HTR-8/SVneo (cell line): ENCODE measurements at places on chromosomes 6 and 20.

GRCh38 chr6:29720863-29721262 lies 2.4 kb upstream of the HLA-F start:
- DNase-seq: no peak

GRCh38 chr6:3456395-3456897 lies 404 bp downstream of the SLC22A23 start:
- no peak for DNase-seq

DNA sequence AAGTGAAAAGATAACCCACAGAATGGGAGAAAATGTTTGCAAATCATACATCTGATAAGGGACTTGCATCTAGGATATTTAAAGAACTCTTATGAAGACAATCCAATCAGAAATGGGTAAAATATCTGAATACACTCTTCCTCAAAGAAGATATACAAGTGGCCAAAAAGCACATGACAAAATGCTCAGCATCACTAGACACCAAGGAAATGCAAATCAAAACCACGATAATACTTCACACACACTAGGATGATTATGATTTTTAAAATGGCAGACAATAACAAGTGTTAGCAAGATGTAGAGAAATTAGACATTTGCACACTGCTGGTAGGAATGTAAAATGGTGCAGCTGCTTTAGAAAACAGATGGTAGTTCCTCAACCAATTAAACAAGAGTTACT lies 34.8 kb upstream of the SIRT5 start:
- DNase-seq: no peak

DNA sequence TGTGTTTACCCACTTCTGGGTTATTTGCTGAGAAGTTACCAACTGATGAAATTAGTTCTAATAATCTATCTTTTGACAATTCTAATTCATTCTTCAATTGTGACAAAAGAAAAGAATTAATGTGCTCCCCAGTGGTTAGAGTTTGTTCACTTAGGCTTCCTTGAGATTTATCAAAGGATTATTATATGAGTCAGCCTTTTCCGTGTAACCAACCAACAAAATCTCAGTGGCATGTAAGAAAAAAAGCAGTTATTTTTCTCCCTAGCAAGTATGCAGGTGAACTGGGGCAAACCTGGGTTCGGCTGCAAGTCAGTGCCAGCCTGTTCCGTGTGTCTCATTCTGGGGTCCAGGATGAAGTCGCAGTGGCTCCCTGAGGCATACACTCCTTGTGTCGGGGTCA lies 28.8 kb upstream of the HIVEP1 start:
- no peak for DNase-seq

DNA sequence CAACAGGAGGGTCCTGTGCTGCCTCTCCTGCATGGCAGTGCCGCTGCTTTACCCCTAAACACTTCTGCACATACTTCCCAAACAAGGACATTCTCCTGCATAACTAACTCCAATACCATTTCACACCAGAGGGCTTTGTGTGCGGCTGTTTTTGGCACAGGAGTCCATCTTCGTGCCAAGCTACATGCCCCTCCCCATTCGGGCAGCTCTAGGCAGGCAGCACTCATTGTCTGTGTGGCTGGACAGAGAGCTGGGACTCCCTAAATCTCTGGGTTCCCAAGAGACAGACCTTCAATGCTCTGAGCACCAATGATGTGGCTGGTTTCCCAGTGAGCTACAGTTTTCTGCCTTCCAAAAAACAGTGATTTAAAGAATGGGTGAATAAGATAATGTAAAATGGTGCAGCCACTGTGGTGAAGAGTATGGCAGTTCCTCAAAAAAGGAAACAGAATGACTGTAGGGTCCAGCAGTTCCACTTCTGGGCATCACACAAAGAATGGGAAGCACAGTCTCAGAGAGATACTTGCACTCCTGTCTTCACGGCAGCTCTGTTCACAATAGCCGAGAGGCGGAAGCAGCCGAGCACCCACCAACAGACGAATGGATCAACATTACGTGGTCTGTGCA lies 80.3 kb upstream of the DUSP22 start:
- no peak for DNase-seq

- DNase-seq: peak; percentile 34
These were observed 48.9 kb downstream of the PHF20 start for GRCh38 chr20:35820715-35821114.

- no peak for DNase-seq
These were observed 76.1 kb downstream of the DTD1 start for GRCh38 chr20:18663932-18664331.
